ENCODE measurements at places on chromosomes 12 and 14.

GRCh38 chr12:44078273-44078672, 242.4 kb downstream of the TMEM117 start:
- no peaks in the 10 kb centered on the region for H3K36me3 ChIP-seq
- H3K27me3 ChIP-seq, result no peaks in the 10 kb centered on the region
- no peak overlapping the region for H3K4me3 ChIP-seq
- H3K4me1 ChIP-seq, result peaks cover 15% of the 10 kb centered on the region
- no peak for ATAC-seq

DNA sequence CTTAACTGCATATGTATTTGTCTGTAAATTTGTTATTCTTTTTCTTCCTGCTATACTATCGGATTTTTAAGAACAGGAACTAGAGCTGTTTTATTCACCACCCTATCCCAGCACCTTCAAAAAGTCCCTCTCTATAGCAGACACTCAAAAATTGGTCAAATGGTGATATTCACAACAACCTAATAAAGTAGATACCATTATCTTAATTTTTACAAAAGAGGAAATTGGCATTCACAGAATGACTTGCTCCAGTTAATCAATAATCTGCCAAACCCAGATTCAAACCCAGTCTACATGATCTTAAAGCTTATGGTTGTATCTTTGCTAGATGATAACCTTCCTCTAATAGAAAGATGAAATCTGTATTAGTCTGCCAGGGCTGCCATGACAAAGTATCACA, 426.6 kb downstream of the EGLN3 start:
- no peak overlapping the region for H3K27ac ChIP-seq
- no peaks in the 10 kb centered on the region for H3K36me3 ChIP-seq
- H3K4me3 ChIP-seq, result no peak overlapping the region
- ATAC-seq, result no peak
- H3K4me1 ChIP-seq, result no peaks in the 10 kb centered on the region

GRCh38 chr14:102359341-102359740, 3.3 kb downstream of the CINP start:
- no peaks in the 10 kb centered on the region for H3K27me3 ChIP-seq
- H3K4me3 ChIP-seq, result no peak overlapping the region
- peaks cover 58% of the 10 kb centered on the region for H3K36me3 ChIP-seq
- H3K27ac ChIP-seq, result no peak overlapping the region

GRCh38 chr14:100093319-100093718, 28.1 kb downstream of the EVL start:
- no peak overlapping the region for H3K27ac ChIP-seq
- no peak overlapping the region for H3K4me3 ChIP-seq
- ATAC-seq, result no peak
- no peaks in the 10 kb centered on the region for H3K4me1 ChIP-seq
- H3K36me3 ChIP-seq, result no peaks in the 10 kb centered on the region
